ENCODE measurements at places on chromosomes 6 and 20.

DNA sequence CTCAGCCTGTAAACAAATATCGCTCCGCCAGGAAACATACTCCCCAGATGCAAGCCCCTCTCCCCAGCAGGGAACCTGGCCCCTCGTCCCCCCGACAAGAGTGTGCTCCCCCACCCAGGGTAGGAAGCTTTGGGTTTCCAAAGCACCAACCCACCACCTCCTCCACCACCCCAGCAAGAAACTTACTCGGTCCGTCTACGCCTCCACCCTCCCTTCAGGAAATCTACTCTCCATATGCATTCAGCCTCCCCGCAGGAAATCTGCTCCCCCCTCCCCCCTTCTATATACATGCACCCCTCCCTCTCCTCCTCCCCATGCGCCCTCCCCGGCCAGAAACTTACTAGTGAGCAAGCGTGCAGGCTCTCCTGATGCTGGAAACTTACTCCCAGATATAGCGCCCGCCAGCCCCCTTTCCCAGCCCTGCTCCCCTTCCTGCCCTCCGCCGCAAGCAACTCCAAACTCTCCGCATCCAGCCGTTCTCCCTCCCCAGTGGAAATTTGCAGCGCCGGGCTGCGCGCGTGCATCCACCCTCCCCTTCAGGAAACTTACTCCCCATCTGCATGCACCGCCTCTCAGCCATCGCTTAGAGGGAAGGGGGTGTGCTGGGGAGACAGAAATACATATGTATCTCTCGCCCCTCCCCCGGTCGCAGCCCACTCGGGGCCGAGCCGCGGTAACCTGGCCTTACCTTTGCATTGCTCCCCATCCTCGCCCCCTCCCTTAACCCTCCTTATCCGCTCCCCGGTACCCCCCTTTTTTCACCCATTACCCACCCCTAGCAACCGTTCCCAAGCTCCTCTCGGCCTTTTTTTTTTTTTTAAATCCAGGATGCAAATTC is at the start of gene TRERF1:
Gene TRERF1, minus strand, starts transcription at position 594 of the 838 bp plus-strand sequence. CDS start 182,336 bp downstream, outside the sequence.
- DNase-seq = peak; percentile 58

DNA sequence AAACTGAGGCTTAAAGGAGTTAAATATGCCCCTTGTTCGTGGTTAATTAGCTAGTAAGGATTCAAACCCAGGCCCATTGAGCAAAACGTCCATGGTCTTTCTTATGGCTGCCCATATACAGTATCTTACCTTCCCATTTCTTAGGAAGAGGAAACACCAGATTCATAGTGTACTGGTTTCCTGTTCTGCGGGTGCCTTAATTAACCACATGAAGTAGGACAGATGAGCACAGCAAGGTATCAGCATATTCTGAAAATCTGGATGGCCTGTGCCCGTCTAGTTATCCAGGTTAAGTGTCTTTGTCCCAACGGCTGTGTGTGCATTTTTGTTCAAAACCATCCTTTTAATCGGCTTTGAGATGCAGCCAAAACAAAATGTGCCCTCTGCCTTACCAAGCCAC is 93.4 kb upstream of the TRAF3IP2 start:
- no peak for DNase-seq

GRCh38 chr20:36506253-36506652 is 35.1 kb upstream of the MYL9 start:
- DNase-seq = peak; percentile 20

DNA sequence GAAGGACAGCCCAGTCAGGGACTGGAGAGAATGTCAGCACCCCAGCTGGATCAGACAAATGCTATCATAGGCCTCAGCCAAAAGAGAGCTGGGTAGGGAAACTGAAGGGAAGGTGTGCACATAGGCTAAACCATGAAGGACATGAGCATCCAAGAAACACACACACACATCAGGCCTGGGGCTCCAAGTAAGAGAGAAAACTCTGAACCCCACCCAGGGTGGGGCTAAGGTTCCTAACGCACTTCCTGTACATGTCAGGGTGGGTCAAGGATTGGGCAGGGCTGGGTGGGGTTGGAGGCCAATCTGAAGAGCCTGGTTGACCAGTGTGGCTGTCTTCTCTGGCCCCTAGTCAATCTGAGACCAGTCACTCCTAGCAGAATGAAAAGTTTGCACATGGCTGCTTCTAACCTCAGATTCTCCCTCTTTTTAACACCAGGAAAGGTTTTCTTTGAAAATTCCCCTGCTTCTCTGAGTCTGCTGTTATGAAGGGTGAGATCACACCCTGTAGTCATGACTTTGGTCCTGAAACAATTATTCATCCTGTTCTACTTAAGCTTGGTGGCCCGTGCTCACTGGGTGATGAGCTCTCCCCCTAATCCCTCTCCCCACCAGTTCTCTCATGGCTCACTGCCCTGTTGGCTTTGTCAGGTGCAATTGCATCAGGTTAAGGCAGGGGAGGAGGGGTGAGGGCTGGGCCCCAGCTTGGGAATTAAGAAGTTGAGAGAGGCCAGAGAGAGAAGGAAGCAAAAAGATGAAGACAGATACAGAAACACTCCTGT is 88.4 kb downstream of the MAFB start:
- DNase-seq = no peak

DNA sequence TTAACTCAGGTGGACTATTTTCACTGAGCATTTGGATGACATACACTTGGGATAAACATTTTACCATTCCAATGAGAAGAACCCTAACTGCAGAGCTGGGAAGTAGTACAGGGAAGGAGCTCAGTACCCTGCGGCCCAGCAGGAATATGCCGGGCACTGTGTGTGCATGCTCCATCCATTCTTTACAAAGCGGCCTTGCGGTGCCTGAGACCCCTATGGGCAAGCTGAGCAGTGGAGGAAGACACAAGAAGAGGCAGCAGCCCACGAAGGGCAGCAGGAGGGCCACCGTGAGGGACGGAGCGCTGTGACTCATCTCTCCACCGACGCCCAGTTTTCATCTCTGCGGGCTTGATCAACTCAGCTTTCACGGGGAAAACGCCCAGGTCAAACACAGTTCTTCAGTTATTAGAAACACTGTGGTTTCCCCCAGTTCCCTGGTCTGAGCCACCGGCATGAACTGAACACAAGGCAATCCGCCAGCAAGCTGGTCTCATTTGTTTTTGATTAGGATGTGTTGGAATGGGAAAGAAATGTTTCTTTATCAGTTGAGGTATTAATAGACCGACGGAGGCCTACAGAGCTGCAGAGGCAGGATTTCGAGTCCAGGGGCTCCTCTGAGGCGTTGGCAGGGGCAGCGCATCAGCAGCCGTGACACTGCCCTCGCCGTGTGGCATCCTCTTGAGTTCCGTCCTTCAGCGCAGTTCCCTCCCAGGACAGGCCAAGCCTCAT is 44.9 kb downstream of the IRF4 start:
- DNase-seq = peak; percentile 3

DNA sequence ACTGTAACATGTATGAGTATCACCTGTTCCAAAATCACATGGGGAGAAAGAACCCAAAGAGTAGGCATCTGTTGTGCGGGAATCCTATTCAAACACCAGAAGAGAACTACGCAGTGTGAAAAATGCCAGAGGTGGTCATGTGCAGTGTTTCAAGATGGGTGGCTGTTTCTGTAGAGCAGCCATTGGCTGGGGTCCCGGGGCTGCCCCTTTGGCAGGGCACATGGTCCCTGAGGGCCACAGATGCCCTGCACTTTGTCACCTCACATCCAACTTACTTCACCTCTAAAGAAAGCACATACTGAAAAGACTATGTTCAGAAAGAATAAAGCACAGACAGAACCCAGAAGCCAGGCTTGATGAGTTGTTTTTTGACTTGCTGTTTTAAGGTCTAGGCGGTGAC is 12.3 kb downstream of the MTCH1 start:
- no peak for DNase-seq

DNA sequence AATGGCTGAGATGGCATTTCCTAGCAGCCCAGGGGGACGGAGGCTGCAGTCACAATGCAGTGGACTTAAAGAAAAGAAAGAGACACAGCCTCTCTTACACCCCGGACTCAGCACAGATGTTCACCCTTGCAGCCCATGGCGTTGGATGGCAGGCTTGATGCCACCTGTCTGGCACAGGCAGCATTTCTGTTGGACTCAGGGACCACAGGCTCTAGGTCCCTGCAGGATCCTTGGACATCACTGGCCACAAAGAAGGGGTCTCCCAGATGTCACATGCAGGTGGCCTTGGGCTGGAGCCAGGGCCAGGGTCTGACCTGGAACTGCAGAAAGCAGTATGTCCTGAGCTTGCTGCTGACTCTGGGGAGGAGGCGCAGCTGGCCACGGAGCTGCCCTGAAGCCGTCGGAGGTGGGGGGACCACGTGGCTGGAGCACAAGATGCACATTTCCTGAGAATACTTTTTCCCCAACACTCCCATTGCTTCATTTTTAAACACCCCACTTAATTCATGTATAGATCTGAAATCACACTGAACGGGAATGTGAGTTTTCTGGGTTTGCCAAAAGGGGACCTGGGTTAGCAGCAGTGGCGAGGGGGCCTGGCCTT is 102.3 kb upstream of the SULF2 start:
- DNase-seq = no peak

DNA sequence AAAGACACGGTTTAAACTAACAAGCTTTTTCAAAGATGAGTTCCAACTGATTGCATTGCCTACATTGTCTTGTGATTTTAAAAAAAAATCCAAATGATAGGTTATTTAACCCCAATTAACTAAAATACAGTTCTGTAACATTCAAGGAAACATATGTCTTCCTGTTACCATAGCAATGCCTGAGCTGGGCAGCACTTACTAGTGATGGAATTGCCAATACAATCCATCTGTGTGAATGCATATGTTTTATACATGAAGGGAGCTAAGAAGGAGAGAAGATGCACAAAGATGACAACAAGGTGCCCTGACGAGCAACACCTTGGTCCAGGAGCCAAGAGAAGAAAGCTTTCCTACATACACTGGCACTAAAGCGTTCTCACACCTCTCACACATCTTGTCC is 68.7 kb downstream of the POPDC3 start:
- no peak for DNase-seq

DNA sequence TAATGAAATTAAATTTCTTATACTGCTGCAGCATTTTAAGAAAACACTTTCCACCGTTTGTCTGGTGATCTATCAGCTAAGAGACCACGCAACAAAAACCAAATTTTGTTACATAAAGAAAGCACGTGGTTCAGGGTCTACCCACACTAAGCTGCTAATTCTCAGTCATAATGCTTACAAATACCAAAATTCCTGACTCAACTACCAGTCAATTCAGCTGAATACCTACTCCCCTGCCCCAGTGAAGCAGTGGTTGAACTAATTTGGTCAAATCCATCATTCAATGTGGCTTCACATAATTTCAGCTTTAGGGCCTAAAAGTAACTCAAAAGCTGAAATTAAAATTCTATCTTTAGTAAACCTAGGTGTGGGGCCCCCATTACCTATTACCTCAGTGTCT is 468.6 kb upstream of the ARID1B start:
- no peak for DNase-seq

- DNase-seq = no peak
Observed at GRCh38 chr20:64058536-64058935, 4.5 kb upstream of the TCEA2 start.
